ENCODE measurements at places on chromosomes 6 and 20.

DNA sequence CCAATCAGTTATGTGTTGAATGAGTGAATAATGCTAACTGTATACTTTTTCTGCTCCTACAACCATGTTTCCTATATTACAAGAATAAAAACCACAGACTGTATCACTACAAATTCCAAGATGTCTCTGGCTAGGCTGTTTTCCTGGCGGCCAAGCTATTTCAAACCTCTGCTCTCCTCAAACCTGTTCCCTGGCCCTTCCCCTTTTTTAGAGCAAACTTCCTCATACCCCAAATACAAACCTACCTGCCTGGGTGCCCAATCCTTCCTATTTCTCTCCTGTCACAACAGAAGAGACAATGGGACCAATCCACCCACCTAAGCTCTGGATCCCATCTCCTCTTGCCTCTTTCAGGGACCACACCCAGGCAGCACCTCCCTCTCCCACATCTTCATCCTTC lies 7.5 kb downstream of the TOMM34 start:
- no peak for DNase-seq

DNA sequence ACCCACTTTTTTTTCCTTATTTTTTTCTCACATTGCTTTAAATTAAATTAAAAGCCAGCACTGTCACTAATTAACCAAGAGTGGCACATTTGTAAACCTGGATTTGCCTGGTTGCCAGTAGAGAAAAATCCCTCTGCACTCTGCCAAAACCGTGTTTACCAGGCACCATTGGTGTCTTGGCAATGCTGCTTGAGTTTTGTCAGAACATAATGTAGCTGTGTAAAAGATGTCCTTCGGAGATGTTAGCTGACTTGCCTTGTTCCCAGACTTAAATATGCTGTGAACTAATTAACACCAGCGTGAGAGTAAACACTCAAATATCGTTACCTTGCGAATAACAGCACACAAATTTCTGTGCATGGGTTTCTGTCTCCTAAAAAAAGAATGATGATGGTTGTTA lies 694.9 kb upstream of the ID4 start:
- DNase-seq: no peak

GRCh38 chr6:160207618-160208017 lies 51.0 kb downstream of the SLC22A2 start:
- no peak for DNase-seq

DNA sequence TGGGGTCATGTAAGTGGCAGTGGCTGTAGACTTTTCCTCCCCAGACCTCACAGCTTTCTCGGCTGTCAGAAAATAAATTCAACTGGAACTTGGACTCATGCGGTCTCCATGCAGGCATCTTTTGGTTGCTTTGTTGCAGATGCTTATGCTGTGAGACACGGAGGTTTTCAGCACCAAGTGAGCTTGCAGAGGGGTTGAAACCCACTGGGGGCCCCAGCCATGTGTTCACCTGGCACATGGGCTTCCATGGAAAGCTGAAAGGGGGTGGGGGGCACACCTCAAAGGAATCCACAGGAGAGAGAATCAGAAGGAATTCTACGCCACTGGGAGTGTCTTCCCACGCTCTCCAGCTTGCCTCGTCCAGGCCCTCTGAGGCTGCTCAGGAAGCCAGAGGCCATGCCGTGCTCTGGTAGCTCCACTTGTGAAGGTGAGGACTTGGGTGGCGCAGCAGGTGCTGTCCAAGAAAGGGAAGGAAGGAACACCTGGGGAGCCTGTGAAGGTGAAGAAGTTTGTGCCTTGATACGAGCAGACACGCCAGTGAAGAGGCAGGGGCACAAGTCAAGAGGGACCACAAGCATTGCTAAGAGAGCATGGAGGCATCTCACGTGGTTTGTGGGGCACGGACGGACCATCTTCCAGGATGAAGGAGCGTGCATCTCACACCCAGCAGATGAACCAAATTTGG lies 134.3 kb upstream of the PMEPA1 start:
- no peak for DNase-seq

GRCh38 chr20:49028684-49029083 lies 17.4 kb upstream of the CSE1L start:
- no peak for DNase-seq

DNA sequence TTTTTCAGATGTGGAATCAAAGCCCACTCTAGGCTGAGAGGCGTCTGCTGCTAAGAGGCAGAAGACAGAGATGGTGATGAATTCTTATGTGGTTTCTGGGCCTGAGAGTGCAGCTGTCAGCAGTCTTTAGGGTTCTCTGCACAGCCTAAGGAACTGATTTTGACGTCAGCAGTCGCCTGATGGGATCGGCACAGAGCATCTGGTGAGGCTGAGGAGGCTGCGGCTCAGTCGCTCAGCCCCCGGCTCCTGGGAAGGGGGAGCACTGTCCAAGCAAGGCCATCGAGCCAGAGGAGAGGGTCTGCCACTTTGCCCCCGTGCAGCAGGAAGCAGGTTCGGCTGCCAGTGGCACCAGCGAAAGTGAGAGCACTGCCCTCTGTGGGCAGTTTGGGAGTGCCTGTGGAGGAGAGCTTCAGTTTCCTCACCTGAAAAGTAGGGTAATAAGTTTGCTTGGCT lies 92.5 kb downstream of the TCP11 start:
- DNase-seq: no peak

DNA sequence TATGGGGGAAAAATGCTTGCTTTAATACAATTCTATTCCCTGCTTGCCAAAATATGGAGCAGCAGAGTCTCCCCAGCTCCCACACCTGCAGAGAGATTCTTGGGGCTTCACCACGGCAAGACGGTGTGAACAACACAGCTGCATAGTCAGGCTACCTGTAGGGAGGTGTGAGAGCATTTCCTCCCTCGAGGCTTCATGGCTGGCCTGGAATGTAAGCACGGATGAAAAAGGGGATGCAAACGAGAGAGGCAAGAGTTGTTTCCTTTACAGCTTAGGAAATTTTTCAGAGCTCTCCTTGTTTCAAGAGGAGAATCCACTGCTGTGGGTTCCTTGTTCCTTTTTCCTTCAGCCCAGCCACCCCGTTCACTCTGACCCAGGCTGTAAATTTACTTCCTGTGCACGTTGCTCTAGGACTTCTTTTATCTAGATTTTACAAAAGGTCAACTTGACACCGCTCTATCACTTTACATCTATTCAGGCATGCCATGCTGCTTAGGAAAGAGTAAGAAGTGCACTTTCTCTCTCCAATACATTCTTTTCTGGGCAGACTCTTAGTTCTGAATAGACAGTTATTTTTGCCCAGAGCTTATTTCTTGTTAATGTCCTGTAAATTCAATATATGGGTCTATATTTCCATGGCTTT lies 197.1 kb downstream of the KHDC1L start:
- no peak for DNase-seq

DNA sequence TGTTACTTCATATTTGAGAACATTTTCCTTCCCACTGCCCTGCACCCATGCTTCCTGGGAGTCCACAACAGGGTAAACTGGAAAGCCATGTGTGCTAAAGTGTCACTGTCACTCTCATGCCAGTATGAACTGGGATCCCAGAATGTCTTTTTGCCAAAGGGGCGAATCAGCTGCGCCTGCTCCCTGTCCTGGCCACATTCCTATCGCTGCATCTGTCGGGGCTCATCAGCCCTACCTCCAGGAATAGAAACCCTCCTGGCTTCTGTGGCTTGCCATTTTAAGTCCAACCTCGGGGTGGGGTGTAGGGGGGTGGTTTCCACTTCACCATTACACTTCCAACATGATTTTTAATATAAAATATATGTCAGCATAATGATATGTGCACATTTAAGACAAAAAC lies 933 bp downstream of the KLHL31 start:
- DNase-seq: no peak

DNA sequence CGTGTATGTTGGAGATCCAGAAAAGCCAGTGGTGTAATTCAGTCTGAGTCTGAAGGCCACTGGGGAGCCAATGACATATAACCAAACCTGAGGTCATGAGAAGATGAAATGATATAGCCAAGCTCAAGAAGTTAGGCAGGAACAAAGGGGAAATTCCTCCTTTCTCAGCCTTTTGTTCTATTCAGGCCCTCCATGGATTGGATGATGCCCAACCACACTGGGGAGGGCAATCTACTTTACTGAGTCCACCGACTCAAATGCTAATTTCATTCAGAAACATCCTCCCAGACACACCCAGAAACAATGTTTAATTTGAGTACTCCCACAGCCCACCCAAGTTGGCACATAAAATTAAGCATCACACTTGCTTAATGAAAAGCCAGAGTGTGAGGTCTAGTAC lies 183.6 kb downstream of the GJA1 start:
- DNase-seq: no peak

Measured in KG1 (cell line).